ENCODE measurements at places on chromosomes 4 and X.
A peak's percentile ranks its signal among the peaks of the same experiment; 100 is the strongest.

DNA sequence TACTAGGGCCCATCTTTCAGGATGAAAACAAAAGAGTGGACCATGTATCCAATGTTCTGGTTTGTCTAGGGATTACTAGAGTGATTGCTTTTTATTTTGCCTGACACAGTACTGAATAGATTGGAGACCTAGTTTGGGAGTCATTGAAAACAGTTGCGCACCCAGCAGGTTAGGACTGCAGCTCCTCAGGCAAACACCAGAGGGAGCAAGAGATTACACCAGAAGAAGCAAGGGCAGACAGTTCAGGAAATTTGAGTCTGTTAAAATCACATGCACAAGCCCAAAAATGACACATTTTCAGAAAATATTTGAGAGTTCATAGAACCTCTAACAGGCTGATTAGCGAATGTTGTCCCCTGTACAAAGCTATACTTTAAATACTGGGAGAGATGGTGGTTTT lies 55.6 kb downstream of the CYLC1 start:
- DNase-seq, result peak; percentile 5

- no peak for DNase-seq
These were observed 86.7 kb upstream of the TRIM2 start for GRCh38 chr4:153117554-153117953.

DNA sequence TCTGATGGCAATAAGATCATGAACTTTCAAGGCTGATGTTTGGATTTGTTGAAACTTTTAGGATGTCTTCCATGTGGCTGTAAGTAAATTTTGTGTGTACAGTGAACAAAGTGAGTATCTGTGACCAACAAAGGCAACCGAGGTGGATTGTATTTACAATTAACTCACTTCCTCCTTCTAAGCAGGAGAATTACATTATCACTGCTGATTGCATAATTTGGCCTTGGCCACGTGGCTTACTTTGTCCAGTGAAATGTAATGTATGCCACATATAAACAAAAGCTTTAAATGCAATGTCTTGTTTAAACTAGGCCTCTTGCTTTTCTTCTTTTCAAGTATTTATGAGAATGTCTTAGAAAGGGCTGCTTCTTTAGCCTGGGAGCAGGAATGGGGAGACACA lies 66.3 kb upstream of the MAD2L1 start:
- peak; percentile 15 for DNase-seq

GRCh38 chrX:85906399-85906798 lies 141.0 kb downstream of the CHM start:
- DNase-seq, result no peak

DNA sequence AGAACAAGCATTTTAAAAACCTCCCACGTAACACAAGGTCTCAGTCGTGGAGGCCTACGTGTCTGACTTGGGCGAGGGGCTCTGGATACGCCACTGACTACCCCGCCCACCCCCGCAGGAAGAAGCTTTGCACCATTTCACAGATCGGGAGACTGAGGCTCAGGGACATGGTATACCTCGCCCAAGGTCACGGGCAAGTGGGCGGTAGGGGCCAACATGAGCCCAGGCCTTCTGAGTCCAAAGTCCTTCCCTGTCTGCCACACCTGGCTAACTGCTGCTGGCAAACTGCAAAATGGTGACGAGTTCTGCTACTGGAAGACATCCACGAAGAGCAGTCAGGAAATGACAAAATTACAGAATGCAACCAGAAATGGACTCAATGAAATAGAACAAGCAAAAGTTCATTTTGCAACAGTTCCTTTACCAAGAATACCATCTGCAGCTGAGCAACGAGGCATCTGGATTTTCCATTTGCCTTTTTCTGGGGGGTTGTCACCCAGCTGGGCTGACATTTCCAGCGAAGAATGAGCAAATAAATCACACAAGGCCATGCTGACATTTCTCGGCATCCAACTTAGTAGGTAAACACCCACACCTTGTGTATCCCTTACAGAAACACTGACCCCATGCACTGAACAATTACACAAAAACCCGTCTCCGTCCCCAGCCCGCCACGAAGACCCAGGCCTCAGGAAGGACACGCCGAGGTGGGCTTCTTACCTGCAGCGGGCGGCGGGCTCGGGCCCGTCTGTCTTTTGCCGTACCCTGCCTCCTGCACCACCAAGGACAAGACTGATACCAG lies 70.2 kb upstream of the AFAP1 start:
- DNase-seq, result no peak

GRCh38 chr4:175386776-175387507 lies 425.1 kb downstream of the GPM6A start:
- DNase-seq, result no peak

DNA sequence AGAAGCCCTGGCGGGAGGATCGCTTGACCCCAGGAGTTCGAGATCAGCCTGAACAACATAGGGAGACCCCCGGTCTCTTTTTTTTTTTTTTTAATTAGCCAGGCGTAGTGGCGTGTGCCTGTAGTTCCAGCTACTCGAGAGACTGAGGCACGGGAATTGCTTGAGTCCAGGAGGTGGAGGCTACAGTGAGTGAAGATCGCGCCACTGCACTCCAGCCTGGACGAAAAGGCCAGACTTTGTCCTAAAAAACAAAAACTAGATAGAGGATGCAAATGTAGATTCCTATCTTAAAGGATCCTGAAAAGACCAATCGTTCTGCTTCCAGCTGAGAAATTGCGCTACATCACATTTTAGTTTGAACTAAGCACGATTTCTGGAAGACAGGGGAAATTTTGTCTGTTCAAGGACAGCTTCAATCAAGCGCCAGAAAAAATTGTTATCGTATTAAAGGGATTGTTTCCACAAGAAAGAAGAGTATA lies 627 bp upstream of the HSD17B11 start:
- DNase-seq, result no peak

DNA sequence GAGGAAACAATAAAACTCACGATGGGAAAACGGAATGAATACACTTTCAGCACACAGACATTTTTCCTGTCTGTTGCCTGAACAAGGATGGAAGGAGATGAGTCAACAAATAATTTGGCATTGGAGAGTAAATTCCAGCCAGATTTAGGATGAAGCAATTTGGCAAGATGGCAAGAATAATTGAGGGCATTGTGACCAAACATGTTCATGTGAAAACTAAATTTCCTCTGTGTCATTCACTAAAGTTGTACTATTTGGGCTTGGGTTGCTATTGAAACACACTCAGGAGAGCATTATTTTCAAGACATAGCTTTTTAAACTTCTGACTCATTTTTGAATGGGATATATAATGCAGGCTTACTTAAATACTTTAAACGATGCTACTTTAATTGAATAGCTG lies 1614.4 kb downstream of the PCDH19 start:
- no peak for DNase-seq

DNA sequence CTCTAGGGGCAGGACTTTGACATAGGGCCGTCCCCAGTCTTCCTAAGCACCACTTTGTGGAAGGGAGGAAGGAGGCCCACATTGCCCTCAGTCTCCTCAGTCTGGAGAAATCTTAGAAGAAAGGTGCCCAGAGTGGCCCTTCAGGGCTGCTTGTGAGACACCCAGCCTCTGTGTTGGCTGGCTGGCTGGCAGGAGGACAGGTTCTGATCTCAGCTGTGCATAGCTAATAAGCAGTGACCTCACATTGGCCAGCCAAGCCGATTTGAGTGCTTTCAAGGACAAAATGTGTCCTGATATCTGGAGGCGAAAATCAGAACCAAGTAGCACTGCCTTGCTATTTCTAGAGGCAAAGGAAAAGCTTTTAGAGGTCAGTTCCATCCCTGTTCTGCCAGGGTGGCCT lies 211.5 kb downstream of the BCOR start:
- no peak for DNase-seq

DNA sequence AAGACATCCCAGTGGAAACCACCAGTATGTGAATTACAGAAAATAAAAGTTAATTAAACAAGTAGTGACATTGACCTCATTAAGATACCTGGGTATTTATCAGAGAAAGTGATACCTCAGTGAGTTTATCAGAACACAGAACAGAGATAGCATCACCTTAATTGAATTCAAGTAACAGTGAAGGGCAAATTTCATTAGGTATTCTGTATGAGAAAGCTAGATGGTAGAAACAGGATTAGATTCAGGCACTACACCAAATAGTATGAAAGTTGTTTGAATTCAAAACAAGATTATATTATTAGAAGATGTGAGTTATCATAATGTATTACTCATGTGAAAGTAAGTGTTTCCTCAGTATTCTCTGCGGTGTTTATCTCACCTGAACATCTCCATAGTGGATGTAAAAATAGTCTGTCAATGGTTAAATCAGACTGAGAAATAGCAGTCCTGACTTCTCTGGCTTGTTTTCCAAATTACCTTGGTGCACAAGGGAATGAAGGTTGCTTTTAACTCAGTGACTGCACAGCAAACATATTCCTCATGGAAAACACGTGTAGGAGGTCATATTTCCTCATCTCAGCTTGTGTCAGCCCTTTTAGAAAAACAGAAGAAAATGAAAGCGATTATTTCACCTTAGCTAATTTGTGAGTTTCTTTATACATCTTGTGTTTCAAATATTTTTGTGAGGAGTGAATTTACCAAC lies 79.9 kb upstream of the PCDH18 start:
- DNase-seq, result no peak

DNA sequence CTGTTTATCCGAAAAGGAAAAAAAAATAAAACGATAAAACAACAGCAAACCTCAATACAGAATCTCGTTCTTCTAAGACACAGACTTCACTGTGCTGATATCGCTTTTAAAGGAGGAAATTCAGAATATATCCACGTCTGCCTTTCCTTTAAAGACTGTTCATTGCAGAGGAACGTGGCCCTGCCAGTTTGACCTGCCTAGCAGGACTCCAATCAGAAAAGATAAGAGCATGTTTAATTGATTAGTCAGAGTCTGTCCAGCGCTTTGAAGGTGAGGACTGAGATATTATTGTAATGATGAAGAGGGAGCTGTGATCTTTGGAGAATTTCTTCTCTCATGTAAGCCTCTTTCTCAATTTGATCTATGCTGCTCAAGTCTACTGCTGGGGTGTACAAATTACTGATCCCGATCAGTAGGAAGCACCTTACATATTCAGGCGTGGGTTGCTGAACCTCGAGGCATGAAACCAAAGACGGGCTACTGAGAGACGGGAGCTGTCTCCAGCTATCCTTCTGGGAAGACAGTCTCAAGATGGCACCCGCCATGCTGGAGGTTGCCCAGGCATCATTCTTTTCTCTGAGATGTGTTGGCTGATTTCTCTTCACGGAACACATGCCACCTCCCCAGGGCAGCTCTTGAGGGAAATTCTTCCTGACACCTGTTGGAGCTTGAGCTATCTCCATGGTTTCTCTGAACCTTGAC lies 146.1 kb downstream of the SHOX start:
- no peak for DNase-seq
